ENCODE measurements at places on chromosomes 11 and 22.

DNA sequence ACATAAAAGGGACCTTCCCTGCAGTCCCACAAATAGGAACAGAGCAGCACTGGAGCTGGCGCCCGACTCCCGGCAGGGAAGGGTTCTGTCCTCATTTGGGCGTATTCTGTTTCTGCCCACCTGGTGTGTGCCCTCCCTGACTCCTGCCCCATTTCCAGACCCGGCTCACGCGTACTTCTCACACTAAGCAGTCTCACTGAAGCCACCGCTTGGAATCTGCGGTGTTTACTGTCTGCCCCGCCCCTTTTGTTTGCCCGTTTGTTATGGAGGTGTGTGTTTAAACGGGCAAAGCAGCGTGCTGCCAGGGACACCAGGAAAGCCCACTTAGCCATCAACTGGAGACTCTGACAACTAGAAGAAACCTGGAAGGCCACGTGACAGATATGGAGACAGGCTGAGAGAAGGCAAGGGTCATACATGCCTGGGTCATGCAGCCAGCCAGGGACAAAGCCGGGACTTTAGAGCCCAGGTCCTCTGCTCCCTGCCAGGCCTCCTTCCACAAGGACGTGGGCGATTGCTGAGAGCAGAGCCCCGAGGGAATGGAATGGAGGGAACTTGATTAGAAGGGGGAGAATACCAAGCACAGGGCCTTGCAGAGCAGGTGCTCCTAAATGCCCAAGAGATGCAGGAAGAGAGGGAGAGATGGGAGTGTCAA, 8.7 kb upstream of the EFCAB6 start:
- DNase-seq: no peak

DNA sequence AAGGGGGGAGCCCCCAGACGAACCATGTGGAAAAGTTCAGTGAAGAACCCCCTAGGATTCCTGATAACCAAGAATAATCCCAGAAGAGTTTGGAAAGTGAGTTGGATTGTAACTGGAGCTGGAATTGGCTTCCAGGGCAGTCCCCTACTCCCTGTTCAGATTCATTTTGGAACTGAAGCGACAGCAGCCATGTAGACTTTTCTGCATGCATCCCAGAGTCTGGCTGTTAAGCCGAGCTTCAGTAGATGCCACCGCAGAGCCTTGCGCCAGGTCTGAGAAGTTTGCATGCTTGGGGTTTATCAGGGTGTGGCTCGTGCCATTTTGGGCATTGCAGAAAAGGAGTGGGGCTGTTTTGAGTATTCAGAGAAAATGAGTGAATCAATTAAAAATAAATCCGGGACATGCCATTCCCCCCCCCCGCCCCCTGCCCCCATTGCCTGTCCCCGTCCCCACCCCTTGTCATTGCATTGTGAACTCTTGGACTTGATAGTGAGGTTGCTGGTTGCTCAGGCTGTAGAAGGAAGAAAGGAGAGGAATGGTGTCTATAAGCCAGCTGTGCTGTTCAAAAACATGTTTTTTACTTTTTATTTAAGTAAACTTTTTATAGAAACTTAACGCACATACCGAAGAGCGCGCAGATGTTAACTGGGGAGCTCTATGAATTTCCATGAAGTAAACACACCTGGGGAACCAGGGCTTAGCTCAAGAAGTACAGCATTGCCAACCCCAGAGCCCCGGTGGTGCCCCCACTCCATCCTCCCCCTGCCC, 71.2 kb downstream of the LDLRAD3 start:
- DNase-seq: no peak

DNA sequence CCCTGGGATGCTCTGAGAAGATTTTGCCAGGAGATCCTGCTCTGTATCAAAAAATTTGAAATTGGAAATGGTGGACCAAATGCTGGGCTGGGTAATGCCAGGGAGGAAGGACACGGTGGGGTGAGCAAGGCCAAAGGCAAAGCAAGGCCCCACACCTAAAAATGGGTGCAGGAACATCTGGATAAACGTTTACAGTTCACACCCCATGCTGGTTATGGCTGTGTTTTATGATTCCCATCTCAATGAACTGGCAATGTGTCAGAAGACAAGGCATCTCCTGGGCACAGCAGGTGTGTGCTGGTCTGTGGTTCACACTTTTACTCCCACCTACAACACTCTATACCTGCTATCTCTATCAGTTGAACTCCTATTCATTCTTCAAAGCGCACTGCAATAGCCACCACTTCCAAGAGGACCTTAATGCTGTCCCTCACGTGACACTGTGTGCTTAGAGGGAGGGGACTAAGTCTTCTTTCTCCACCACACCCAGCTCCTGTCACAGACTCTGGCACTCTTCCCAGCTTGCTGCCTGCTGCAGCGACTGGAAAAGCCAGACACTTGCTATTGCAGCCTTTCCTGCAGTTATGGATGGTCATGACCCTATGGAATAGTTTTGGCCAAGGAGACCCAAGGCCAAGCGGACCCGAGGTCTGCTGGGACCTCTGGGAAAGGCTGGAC, 277.5 kb downstream of the CTTN start:
- no peak for DNase-seq

GRCh38 chr11:93773045-93773477, 11.0 kb upstream of the MED17 start:
- peak; percentile 53 for DNase-seq

- DNase-seq: peak; percentile 51
These were observed 91.1 kb upstream of the CLPB start for GRCh38 chr11:72525466-72525865.

- no peak for DNase-seq
These were observed 3.6 kb downstream of the TCIRG1 start for GRCh38 chr11:68042219-68043028.

DNA sequence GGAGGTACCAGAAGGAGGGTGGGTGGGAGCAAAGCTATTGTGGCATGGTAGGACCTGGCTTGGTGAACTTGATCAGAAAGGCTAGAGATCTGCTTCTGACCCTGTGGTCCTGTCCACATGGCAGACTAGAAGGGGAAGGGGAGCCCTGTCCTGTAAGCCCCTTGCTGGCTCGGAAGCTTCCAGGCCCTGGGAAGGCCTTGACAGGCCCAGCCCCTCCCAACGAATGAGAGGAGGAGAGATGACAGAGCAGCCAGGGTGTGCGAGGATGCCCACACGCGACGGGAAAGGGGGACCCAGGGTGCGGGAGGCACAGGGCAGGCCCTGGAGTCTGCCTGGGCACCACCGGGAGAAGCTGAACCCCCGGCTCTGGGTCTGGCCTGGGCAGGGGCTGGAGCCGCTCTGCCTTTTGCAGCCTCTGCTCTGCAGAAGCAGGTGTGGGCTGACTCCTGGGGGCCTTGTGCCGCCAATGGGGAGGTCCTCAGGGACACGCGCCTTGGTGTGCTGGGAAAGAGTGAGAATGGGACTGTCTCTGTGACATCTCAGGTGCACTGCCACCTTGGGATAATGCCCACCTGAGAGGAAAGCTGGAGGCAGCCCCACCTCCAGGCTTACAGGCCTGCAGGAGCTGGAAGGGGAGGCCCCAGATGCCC, 1447.5 kb downstream of the BRD1 start:
- no peak for DNase-seq

DNA sequence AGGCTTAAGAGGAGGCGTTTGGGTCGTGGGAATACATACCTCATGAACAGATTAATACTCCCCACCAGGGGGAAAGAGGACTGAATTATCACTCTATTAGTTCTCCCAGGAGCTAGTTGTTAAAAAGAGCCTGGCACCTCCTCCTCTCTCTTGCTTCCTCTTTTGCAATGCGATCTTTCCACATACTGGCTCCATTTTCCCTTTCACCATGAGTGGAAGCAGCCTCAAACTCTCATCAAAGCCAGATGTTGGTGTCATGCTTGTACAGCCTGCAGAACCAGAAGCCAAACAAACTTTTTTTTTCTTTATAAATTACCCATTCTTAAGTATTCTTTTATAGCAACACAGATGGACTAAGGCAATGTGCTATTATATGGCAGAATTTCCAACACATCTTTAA, 258.5 kb downstream of the FAM76B start:
- DNase-seq: peak; percentile 19

DNA sequence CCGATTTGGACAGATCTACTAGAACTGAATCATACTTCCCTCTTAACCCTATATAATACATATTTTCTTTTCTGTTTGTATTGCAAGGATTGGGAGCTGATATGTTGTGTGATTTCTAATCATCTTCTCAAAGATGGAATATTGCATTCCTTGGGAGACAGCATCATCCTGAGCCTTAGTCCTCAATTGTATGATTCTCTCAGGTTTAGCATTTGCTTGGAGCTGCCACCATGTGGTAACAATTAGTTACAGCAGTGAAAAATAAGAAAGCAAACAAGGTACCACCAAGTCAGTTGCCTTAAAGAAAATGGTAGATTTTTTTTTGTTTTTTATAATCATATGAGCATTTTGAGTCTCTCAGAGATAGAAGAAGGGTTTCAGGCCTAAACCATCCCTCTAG, 11.9 kb downstream of the SNX19 start:
- peak; percentile 40 for DNase-seq

GRCh38 chr11:45665206-45665932, at the start of gene CHST1:
CHST1 (minus strand) TSS chr11:45665622; CDS start chr11:45650923, 14,699 bp downstream.
- DNase-seq: no peak

DNA sequence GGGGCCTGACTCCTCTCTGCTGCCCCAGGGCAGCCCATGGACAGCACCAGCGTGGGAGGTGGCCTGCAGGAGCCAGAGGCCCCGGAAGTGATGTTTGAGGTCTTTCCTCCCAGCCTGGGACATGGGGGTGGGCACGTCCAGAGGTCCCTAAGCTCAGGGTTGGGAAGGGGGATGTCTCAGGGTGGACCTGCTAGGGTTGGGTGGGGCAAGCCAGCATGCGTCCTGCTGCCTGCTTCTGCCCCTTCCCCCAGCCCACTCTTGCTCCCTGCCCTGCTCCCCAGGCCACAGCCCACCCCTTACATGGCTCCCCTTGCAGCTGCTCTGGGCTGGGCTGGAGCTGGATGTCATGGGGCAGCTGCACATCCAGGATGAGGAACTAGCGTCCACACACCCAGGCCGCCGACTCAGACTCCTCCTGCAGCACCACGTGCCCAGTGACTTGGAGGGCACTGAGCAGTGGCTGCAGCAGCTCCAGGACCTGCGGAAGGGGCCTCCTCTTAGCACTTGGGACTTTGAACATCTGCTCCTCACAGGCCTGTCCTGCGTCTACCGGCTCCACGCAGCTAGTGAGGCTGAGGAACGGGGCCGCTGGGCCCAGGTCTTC, 1.3 kb downstream of the FAM180B start:
- DNase-seq: no peak

GRCh38 chr11:80846442-80846841, 1405.6 kb upstream of the TENM4 start:
- DNase-seq: peak; percentile 51

DNA sequence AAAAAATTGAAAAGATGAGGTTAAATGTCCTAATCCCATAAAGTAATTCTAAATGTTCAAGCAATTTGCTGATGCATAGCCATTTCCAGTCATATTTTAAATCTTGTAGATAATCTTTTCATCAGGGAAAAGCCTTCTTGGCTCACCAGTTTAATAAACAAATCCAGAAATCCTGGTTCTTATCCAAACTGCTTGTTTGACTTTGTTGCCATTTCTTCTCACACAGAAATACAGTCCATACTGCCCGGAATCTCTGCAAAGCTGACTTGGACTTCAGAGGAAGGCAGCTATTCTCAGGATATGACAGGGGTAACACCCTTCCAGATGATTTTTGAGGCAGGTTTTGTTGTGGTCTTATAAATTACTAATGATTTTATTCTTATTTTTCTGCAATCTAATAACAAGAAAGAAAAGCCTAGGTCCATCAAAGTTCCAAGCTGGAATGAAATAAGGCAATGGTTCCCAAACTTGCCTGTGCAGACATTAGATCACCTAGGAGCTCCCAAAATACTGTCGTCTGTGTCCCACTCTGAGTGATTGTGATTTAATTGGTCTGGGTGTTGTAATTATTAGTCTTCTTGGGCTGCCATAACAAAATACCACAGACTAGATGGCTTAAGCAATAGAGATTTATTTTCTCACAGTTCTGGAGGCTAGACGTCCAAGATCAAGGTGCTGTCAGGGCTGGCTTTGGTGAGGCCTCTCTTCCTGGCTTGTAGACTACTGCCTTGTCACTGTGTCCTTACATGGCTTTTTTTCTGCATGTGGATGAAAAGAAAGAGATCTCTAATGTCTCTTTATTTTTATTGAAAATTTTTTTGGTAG, 55.1 kb upstream of the RCE1 start:
- no peak for DNase-seq

DNA sequence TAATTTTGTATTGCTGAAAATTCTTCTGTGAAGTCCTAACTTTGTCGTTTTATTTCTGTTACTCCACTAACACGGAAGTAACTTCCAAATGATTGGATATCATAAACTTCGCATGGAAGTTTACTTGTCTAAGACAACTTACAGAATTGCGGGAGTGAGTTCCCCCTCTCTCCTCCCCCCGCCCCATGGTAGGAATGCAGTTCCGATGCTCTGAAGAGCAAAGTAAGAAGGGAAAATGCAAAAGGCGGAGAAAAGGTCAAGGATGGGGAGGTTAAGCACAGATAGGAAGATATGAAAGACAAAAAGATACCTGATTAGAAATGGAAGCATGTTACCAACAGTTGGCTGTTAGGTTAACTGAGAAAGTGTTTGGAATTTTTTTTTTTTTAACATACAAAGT, 1.3 kb downstream of the EIF3M start:
- DNase-seq: peak; percentile 65

DNA sequence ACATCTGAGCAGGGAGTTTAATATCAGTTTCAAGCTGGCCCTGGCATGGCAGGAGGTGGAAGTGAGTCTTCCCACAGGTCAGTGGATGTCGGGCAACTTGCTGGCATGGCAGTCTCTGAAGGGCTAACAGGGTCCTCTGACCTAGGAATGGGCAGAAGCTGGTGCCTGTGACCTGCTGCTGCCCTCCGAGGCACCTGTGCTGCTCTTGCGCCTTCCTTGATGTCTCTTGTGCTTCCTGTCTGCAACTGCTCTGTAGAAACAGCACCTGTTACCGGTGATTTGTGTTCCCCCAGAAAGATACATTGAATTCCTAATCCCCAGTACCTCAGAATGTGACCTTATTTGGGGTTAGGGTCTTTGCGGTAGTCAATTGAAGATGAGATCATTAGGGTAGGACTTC, 110.3 kb downstream of the RPS6KA4 start:
- DNase-seq: no peak

DNA sequence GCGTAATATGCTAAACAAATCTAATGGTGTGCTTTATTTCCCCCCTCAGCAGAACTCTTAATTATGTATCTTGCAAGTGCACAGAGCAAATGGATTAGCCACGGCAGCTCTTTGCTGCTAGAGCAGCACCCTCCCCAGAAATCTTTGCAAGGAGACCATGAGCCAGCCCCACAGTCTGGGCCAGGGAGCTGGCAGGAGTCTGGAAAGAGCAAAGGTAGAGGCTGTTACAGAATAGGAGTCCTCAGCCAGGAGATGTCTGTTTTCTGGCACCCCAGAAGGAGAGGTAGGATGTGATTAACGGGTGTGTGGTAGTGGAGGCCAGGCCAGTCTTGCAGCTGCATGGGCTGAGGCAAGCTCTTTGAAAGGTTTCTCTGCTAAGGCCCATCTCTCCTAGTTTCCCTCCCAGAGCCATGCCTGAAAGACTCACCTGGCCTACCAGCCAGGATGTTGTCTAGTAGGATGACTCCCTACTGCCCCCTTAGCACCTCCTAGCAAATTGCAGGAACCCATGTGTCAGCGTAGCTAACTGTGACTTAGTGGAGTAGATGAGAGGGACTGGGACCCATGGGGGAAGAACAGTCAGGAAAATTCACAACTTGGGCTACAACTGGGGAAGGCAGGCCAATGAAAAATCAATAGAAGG, 557.2 kb downstream of the BUD13 start:
- peak; percentile 81 for DNase-seq
